Activated CD4-positive, alpha-beta T cell treated with anti-CD3 and anti-CD28 coated beads, Interleukin-10, Interleukin-2, amounts not matched to agents 100 ng/mL and 50 ng/mL, durations not matched to agents 16 hours and 8 hours (primary cell): ENCODE measurements at places on chromosomes 11 and 22.

DNA sequence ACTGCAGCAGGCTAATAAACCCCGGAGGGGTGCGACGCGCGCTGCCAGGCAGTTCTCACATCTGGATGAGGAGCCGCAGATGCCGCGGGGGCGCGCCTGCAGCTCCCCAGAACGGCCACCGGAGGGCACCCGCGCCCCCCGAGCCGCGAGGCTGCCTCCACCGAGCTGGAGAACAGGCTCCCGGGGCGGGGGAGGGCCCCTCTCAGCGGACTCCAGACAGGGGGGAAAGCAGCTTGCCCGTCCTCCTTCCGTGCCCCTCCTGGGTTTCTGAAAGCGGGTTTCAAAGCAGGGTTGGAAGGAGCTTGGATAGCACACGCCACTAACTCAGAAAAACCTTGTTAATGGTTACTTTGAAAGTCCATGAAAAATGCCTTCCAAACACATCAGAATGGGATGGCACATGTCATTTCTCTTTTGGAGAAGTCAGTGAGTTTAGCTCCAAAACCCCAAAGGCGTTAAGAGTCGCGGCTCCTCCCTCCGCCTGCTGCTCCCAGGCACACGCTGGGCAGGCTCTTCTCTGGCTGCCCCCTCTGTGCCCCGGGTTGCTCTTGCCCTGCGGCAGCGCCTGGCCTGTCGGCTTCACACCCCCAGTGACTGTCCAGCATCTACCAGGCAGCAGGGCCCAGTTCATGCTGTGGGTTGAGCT, 317.8 kb downstream of the NTM start:
- DNase-seq = peak; percentile 59

DNA sequence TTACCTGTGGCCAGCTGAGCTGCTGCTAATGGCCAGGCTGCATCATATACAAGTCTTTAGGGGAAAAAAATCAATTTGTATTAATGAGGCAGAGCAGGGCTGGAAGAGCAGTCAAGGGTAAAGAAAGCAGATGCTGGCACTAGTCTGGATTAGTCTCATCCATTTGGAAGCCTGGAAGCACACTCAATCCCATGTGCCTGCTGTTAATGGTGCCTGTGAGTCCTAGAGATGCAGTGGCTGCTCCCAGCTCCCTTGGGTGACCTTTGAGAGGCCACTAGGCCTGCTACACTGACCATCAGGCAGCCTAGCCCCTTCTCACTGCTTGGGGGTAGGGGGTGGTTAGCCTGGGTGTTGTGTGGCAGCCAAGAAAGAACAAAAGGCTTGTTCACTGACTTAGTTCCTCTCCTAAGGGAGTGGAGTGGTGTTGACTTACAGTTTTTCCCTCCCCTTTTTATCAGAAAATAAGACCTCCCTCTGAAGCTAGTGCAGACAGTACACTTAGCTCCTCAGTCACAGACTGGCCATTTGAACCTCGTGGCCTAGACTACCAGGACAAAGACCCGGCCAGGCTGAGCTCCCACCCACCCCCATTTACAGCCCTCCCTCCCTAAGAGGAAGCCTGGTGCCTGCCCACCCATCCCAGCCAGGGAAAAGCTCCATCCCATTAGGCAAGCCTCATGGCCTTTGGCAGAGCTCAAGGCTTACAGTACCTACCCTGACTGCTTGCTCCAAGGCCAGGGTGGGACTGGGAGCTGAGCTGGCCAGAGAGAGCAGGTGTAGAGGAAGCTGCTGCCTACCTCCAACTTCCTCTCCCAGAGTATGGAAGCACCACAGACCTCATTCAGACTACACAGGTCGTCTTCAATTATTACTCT, 7.8 kb downstream of the PIK3IP1 start:
- DNase-seq = no peak

- no peak for DNase-seq
These were observed 923.2 kb downstream of the NTM start for GRCh38 chr11:132293586-132293985.

- no peak for DNase-seq
These were observed 44.4 kb upstream of the SLC22A12 start for GRCh38 chr11:64546600-64546999.

DNA sequence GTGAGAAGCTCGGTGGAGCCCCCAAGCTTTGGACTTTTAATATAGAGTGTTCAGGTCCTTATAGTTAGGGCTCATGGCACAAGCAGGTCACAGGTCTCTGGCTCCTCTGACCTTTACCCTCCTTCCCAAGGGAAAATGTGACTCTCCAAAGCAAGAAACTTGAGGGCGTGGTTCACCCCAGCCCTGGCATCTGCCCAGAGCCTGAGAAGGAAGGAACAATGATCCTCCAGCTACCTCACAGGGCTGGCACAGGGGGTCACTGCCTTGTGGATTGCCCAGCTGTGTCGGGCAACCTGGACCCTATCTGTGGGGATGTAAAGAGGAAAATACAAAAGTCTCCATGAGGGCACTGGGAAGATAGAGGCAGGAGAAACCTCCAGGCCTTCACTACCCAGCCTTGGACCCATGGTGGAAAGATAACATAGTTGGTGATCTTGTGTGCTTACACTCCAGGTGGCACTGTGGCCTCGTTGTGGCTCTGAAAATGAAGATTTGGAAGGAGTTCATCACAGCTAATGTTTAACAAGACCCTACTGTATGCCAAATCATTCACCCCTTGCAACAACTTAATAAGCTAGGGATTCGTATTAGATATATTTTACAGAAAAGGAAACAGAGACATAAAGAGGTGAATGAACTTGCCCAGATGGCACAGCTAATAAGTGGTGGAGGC, 3.8 kb upstream of the ZNF195 start:
- no peak for DNase-seq

- DNase-seq = no peak
These were observed 86.3 kb downstream of the SNX19 start for GRCh38 chr11:130829920-130830511.

DNA sequence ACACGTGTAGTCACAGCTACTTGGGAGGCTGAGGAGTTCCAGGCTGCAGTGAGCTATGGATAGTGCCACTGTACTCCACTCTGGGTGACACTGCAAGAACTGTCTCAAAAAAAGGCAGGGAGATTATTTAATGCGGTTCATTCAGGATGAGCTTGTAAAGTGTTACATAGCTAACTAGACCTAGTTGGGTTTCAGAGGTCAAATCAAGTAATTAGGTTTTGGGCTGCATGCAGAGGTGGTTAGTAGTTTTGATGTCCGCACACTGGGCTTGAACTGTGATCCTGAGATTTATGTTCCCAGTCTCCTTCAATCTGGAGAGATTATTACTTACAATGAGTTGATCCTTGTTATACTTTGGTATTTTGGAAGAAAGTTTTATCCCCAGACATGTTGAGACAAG, 2.1 kb upstream of the RBM4 start:
- DNase-seq = no peak

DNA sequence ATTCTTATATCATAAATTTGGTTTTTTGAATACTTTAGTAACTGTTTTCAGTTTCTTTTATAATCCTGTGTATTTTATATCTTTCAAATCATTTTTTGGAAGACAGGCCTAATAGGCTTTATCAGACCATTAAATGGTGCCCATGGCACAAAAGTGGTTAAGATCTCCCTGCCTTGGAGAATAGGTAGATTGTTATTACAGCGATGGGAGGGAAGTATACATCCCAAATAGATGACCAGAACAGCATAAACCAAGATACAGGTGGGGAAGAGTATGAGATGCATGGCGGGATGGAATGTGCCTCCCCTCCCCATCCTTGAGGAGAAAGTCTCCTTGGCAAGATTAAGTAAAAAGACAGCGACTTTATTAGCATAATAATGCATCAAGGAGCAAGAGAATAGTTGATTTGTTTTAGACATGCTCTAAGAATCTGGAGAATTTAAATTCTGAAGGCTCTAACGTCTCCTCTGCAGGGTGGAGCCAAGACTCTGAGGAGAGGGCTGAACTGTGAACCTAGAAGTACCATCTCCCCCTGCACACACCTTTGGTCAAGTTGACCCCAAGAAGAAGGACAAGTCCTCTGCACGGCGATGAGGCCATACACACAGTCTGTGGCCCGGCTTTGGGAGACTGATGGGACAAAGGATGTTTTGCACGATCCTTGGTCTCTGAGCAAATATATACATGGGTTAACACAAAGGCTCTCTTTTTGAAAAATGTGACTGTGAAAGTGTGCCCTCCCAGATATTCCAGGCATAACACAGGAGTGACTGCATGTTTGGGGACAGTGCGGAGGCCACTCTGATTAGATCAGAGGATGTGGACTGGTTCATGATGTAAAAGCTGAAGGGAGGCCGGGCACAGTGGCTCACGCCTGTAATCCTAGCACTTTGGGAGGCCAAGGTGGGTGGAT, 61.1 kb upstream of the SLC35C1 start:
- DNase-seq = no peak
